ENCODE measurements at places on chromosomes 5 and 9.
A peak's percentile ranks its signal among the peaks of the same experiment; 100 is the strongest.

GRCh38 chr5:73415617-73416016 is 33.0 kb downstream of the FOXD1 start:
- no peak for DNase-seq
- peaks cover 4% of the 10 kb centered on the region for H3K36me3 ChIP-seq
- peaks cover 6% of the 10 kb centered on the region for H3K27me3 ChIP-seq

GRCh38 chr5:133635051-133635450 is 22.7 kb upstream of the FSTL4 start:
- H3K27ac ChIP-seq: no peak overlapping the region
- no peaks in the 10 kb centered on the region for H3K4me1 ChIP-seq
- no peaks in the 10 kb centered on the region for H3K36me3 ChIP-seq

DNA sequence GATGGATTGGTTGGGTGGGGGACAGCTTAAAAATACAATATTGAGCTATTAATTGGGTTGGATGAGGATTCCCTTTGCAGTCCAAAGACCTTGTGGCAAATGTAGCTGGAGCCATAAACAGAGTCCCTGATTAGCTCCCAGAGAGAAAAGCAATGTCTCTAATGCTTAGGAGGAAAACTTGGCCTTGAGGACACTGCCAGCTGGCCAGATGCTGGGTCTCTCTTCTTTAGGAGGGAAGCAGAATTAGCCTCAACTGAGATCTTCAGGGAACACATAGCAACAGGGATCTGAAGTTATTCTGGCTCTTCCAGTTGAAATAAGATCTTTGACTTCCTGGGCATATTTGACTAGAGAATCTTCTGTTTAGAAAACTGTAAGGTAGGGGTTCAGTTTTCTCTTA is 121.7 kb upstream of the WWC1 start:
- H3K36me3 ChIP-seq: no peaks in the 10 kb centered on the region
- peaks cover 6% of the 10 kb centered on the region for H3K4me1 ChIP-seq
- H3K27ac ChIP-seq: no peak overlapping the region

- peaks cover 24% of the 10 kb centered on the region for H3K4me1 ChIP-seq
- DNase-seq: no peak
- peak overlapping the region; percentile 64 for H3K4me3 ChIP-seq
- H3K36me3 ChIP-seq: peaks cover 5% of the 10 kb centered on the region
These were observed 1.0 kb downstream of the DMRT2 start for GRCh38 chr9:1051210-1051583.

- H3K4me3 ChIP-seq: no peak overlapping the region
- H3K4me1 ChIP-seq: peaks cover 56% of the 10 kb centered on the region
These were observed 223.3 kb downstream of the DIRAS2 start for GRCh38 chr9:90419221-90419851.
